Effector memory CD8-positive, alpha-beta T cell (primary cell): ENCODE measurements at places on chromosomes 2 and 18.

- DNase-seq, result peak; percentile 46
These were observed 161.1 kb downstream of the ARL4C start for GRCh38 chr2:234335661-234336228.

GRCh38 chr18:22282311-22283115, 113.1 kb downstream of the GATA6 start:
- DNase-seq, result peak; percentile 49

DNA sequence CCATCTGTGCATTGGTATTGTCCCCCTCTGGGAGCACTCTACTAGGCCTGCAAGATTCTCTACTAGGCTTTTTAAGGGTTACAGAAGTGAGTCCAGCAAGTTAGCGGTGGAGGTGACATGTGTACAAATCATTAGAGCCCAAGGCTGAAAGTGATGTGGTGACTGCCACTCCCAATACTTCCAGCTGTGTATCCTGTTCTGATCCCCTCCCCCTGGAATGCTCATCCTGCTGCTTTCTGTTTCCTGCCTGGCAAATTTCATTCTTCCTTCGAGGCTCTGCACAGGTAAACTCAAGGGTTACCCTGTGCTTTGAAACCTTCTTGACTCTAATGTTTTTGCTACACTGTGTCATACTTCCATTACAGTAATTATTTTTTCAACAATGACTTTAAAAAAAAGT, 258.5 kb upstream of the REV1 start:
- no peak for DNase-seq

DNA sequence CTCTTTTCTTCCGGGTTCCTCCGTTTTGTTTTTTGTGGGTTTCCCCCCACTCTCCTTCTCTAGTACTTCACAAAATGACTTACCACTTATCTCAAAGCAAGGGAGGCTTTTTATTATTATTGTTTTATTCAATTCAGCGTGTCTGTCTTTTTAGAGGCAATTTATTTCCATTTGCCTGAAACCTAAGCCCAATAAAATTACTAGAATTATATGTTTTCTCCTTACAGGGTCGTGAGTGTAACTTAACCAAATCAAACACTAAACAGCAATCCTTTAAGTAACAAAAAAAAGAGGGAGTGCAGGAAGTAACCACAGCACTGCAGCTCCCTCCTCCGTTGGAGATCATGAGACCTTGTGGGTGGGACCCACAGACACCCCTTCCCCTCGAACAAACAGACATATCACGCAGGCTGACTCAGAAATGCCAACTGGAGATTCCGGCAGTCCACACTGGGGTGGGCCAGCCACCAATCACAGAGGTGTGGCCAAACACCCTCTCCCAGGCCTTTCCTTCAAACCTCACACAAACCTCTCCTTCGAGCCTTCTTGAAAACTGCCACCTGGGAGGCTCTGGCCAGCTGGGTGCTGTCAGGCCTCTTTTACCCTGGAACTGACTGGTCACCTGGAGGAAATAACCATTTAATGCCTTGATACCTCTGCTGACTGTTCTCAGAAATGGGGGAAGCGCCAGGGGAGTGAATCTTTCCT, 207.1 kb upstream of the SMAD2 start:
- DNase-seq, result no peak

DNA sequence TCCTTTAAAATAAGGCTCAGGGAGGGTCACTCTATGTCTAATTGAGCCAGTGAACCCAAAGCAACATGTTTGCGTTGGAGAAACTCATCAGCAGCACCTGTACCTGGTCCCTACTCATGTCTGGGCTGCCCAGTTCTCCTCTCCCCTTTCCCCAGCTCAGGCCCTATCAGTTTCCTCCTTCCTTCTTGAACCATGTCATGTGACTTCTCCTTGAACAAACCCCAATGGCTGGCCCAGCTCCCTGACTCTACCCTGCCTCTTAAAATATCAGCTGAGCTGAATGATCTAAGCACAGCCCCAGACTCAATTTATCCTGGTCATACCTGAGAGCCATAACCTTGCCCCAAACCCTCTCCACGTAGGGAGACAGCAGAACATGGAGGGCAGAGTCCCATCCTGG, 290.9 kb downstream of the LPIN1 start:
- DNase-seq, result no peak

- DNase-seq, result no peak
These were observed 12.9 kb downstream of the PREPL start for GRCh38 chr2:44348400-44348799.

DNA sequence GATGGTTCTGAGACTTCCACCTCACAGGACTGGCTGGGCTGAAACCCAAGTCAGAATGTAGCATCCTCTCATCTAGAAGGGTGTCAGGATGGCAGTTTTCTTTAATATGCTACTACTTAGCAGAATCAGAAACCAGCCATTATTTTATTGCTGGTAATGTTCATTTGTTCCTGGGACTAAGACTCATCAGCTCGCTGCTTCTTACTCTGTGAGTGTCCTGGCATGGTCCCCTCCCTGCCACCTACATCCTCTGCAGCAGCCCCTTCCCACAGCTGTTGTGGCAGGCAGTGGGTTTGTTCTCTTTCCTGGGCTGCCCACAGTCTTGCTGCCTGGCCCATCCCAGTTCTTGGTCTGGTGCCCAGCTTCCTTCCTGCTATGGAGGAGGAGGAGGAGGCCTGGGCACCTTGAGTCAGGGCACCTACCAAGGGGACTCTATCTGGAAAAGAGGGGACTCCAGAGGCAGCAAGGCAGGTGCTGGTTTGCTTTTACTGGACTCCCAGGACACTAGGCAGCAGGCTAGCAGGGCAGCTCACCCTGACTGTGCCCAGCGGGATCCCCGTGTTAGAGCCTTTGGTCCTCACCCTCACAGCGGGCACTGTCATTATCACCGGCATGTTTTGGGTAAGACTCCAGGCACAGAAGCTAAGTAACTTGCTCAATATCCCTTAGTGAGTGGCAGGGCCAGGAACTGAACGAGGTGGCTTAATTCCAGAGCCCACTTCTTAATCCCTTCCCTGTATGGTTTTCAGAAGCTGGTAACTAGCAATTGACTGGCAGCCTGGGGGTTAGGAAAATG, 62.1 kb downstream of the LRRFIP1 start:
- DNase-seq, result no peak

DNA sequence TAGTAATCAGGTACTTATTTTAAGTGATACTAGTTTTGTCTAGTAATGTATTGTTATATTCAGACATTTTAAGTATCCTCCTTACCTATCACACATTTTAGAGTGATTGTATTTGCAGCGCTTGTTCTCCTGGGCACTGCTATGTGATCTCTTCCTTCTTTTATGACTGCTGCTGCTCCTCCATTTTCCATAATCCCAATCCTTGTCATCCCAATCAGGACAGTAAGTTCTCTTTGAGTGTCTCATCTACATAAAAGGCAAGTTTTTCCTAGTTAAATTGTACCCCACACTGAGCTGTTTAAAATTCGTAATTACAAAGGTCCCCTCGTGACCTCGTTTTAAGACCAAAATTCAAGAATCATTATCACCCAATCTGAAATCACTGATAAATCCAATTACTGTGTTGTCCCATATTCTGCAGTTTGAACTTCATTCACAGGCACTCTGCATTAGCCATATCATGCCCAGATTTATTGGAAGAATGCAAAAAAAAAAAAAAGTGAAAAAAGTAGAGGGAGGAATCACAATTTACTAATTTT, 2.8 kb downstream of the CLK1 start:
- DNase-seq, result no peak

- no peak for DNase-seq
These were observed 1.4 kb downstream of the DPYSL5 start for GRCh38 chr2:26849056-26849999.

GRCh38 chr2:63096491-63096890, 45.9 kb downstream of the OTX1 start:
- no peak for DNase-seq
